ENCODE measurements at places on chromosomes 6 and 20.

- no peak for DNase-seq
Measured at GRCh38 chr6:34584694-34585093, 28.6 kb upstream of the SPDEF start.

DNA sequence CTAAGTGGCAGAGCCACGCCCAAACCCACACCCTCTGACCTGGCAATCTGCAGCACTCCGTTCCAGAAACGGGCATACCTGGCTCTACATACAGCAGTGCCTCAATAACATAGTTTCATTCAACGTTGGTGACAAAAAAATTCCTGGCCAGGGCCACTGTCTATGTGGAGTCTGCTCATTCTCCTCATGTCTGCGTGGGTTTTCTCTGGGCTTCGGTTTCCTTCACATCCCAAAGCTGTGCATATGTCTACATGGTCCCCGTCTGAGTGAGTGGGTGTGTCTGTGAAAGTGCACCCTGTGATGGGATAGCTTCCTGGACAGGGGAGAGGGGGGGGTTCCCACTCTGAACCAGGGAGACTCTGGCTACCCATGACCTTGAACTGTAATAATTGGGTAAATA, 2.1 kb downstream of the KIAA0319 start:
- no peak for DNase-seq

GRCh38 chr6:2827142-2827541, 14.5 kb downstream of the SERPINB1 start:
- no peak for DNase-seq

- DNase-seq, result no peak
Measured at GRCh38 chr20:18794428-18794787, 19.2 kb upstream of the SCP2D1 start.

DNA sequence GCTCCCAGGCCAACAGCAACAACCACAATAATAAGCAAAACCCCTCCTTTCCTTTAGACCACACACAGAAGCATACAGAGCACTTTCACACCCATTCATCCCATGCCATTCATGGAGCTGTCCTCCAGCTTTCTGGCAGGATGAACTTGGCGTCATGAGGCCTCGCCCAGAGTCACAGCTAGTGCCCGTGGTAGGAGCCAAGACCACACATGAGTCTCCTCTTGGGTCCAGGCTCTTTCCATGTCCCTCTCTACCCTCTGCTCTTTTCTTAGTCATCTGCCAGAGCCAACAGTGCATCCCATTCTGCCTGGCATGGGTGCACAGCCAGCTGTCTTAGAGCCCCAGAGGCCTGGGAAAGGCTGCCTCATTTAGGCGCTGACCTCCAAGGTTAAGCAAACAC, 1.8 kb upstream of the TGM3 start:
- DNase-seq, result no peak

DNA sequence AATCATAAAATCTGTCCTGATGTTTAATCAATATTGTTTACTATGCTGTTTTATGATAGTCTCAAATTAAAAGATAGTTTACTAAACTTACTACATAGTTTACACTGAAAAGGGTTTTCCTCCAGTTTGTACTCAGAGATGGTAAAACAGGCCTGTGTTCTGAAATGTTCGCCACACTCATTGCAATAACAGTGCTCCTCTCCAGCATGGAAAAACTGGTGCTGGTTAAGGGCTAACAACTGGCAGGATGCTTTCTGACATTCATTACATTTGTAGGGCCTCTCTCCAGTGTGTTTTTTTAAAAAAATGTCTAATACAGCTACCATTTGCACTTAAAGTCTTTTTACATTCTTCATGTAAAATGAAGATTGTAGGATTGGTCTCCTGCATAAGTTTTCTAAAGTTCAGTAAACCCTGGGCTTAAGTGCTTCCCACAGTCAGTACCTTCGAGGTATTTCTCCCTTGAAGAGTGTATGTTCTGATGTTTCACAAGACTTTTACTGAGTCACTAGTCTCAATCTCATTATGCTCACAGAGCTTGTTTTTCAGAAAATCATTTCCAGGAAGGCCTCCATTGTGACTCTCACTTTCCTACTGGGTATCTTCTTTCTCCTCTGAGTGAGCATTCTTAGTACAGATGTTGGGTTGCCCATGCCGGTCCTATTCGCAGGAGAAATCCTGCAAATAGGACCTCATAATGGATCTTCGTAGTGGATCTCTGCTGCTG, 8.7 kb upstream of the ZSCAN12 start:
- no peak for DNase-seq

- DNase-seq, result no peak
Measured at GRCh38 chr6:24415753-24416152, 13.0 kb downstream of the MRS2 start.

DNA sequence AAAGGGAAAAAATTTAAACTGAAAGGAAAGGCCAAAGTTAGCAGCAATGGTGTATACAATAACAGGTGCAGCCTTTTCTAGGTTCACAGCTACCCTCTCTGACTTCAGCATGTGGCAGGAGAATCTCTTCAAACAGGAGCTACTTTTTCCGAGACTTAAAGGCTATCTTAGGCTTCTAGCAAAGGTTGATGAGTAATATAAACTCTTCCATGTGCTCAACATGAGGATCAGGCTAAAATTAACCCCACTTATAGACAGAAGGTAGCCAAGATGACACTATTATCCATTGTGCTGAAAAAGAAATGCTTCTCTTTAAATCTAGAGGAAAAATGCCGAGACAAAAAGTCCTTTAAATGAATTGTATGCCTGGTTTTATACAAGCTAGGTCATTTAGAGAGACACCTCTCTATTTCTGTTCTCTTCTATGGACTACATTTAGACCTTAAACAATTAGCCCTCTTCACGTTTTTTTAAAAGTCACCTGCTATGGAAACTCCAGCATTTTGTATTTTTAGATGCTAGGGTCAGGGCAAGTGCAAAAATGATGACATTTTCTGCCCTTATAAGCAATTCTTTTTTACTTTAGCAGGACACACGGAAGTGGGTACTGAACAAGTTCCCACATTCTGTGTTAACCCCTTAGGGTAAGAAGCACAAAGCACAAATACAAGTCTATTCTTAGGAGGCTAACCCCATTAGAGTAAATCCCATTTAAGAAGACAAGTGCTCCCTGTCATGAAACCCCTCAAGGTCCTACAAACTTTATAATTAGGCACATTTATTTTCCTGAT, 216.8 kb upstream of the CITED2 start:
- DNase-seq, result no peak

DNA sequence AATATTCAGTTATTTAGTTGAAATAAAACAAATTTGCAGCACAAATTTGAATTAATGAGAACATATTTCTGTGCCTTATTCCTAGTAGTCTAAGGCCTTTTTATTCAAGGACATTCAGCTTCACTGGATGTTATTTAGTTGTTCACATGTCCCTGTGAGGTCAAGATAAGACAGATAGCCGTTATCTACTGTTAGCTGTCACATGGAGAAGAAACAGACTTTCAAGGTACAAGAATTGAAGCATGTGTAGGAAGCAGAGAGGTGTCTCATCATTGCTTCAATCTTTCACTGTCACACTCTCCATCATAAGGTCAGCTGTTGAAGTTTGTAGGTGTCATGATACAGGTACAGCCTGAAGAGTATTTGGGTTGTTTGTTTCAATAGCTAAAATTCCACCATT, 112.9 kb upstream of the JAG1 start:
- no peak for DNase-seq

DNA sequence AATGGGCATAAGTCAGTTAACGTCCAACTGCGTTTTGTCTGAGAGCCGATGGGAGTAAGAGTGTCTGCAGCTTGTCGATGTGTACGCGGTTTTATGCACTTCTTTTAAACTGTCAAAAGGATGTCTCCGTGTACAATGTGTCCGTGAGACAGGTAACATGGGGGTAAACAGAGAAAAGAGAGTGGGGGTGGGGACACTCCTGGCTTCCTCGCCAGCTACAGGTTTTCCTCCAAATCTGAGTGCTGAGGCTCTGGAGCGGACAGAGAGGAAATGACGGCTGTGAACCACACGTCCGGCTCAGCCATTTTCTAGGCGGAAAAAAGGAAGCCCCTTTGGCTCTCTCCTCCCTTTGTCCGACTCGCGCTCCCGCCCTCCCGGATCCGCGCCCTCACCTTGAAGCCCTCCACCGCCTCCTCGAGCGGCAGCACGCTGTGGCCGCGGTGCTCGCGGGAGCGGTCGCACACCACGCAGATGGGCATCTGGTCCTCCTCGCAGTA, 916 bp downstream of the TRIM27 start:
- DNase-seq, result peak; percentile 67

DNA sequence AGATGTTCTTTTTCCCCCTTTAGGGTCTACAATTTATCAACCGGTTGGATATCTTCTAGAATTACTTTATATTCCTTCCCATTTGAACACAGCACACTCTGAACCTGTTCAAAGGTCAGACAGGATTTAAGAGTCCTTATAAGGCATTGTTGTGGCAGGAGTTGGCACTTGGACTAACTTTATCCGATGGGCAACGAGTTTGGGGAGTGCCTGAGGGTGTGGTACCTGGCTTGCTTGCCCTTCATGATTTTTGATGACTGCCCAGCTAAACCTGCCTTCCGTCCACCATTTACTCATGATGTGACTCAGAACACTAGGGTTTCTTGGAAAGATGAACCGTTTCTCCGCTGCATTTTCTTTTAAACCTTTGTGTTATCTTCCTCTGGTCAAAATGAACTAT, 285.2 kb downstream of the FOXC1 start:
- no peak for DNase-seq

GRCh38 chr6:39143238-39143930, 28.4 kb upstream of the SAYSD1 start:
- no peak for DNase-seq

GRCh38 chr6:106518748-106519147, 110.5 kb downstream of the RTN4IP1 start:
- no peak for DNase-seq

All from kidney (tissue), 22 donors.